GM12865 (cell line): ENCODE measurements at places on chromosomes 3 and 15.
A peak's percentile ranks its signal among the peaks of the same experiment; 100 is the strongest.

- peak; percentile 32 for DNase-seq
These were observed 181.6 kb downstream of the CFAP20DC start for GRCh38 chr3:58868097-58868779.

DNA sequence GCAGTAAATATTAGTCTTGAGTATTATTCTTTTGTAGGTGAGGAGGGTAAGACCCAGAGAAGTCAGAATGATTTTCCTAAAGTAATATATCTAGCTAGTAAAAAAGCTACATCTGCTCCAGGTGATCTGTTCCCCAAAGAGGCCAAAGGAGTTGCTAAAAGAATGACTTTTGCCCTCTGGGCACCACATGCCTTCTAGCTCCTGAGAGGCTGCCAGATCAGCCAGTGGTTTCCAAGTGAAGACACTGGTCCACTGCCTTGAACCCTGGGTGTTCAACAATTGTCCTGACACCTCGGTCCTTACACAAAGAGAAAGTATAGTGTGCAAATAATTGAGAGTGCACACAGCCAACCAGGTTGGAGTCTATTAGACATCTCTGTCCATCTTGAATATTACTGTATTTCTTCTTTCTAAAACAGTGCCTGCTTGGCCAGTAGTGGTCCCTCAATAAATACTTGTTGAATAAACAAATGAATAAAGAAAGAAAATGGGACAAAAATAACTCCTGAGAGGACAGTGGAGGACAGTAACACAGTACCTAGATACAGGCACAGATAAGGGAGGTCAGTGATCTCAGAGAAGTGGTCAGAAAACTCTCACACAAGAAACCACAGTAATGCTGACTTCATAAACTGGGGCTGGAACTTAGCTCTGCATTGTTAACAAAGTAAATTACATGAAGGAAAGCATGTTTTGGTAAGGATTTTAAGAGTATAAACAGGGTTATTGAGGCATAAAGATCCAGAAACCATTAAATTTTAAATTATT is 56.6 kb upstream of the CSTA start:
- DNase-seq: peak; percentile 74

DNA sequence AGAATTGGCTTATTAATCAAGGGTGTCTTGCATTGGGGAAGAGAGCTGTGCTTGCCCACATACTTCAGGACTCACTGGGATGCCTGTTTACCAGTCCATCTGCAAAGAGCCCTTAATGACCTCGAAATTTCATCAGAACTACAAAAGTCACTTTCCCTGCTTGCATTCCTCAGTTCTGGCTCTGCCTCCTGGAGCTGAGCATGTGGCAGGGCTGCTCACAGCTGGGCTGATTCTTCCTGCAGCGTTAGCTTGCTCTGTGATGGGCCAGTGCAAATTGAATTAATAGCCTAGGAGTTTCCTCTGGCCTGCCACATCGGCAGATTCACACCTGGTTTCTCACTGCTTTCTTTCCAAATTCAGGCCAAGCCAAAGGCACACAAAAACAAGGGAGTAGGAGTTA is 108.9 kb downstream of the DUT start:
- DNase-seq: no peak

GRCh38 chr15:70262591-70263274 is 165.0 kb upstream of the TLE3 start:
- no peak for DNase-seq

DNA sequence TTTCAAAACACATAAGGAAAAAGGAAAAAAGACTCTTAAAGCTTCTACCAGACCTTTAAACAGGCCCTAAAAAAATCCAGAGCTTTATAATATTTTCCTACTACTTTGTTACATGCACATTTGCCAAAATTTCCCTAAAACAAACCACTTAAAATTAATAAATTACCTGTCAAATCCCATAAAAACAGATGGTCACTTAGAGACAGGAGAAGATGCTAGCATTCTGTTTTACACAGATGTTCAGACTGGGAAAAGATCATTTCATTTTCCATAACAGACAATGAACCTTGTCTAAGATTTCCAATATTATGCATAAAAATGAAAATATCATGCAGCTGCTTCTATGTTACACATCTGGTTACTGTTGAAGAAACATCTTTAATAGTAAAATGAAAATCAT is 66.6 kb downstream of the SUCLG2 start:
- no peak for DNase-seq

DNA sequence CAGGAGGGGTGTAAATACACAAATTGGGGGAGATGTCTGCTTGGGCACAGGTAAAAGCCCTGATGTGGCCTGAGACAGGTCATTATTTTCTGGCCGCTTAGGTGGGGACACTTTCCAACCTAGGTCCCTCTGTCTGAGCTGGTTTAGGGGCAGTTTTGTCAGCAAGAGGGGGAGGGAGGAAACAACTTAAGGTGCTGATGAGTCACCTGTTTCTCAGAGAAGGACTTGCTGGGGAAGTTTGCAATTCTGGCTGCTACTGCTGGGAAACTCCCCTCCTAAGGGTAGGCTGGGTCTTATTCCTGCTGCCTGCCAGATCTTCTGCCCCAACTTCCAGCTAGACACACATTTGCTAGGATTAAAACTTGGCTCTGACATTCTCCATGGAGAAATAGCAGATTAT is 4.8 kb upstream of the RHOV start:
- DNase-seq: peak; percentile 80

- DNase-seq: no peak
These were observed 86.1 kb upstream of the NTRK3 start for GRCh38 chr15:88342666-88343065.

DNA sequence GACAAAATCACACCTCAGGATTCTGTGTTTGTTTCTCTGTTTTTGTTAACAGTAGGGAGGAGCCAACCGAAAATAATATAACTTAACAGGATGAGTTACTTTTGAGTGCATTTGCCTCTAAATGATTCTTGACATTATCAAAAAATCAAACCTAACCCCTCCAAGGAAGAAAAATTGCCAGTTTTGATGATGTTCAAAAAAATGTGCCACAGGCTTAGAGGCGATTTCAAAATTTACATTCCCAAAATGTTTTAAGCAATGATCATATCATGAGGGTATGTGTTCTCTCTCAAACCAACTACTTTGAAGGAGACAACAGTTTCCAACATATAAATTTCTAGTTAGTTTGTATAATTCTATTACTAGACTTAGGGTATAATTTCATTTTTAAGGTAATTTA is 6.7 kb downstream of the VGLL3 start:
- DNase-seq: no peak

- peak; percentile 98 for DNase-seq
These were observed 29.8 kb downstream of the SLC6A6 start for GRCh38 chr3:14431917-14432834.

- no peak for DNase-seq
These were observed 78.0 kb upstream of the SLC6A6 start for GRCh38 chr3:14324224-14324944.

GRCh38 chr3:16426665-16427064 is 86.8 kb downstream of the RFTN1 start:
- DNase-seq: no peak

- DNase-seq: no peak
These were observed 15.7 kb downstream of the CCDC12 start for GRCh38 chr3:46960835-46961234.

DNA sequence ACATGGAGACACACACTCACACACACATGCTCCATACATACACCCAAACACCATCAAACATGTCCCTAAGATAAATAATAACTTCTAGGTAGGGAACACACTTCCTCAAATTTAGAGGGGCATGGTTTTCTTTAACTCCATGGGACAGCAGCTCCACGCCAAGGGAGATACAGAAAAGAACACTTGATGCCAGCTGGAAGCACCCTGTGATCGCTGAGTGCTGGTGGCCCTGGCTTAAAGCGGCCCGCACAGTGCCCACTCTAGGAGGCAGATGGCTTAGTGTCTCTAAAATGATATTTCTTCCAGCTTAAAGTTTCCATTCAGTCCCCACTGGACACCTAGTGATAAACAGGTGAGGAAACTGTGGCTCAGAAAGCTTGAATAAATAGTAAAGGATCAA is 232.9 kb downstream of the UACA start:
- DNase-seq: no peak

DNA sequence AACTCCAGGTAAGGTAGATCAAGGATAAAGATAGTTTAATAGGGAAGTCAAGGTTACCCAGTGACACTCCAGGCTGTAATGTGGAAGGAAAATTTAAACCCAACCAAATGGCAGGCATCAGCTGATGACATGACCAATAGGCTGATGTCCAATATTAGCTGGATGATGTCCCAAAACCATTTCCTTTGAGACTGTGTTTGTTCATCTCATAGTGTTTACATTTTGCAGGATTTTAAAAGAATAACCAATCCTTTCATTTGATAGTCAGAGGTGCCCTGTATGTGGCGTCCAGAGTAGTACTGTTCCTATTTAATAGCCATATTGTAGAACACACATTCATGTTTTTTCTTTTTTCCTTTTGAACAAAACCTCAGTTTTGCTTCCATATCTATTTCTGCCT is 23.3 kb upstream of the TMEM158 start:
- no peak for DNase-seq

GRCh38 chr15:34987609-34988026 is 469 bp downstream of the ZNF770 start:
- no peak for DNase-seq

GRCh38 chr3:45437383-45437782 is 49.0 kb downstream of the LARS2 start:
- no peak for DNase-seq

DNA sequence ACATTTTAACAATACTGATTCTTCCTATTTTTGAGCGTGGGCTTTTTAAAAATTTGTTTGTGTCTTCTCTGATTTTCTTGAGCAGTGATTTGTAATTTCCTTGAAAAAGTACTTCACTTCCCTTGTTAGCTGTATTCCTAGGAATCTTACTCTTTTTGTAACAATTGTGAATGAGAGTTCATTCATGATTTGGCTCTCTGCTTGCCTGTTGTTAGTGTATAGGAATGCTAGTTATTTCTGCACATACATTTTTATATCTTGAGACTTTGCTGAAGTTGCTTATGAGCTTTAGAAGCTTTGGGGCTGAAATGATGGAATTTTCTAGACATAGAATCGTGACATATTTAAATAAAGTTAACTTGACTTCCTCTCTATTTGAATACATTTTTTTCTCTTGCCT is 582.8 kb upstream of the BCHE start:
- no peak for DNase-seq

- DNase-seq: no peak
These were observed 283.5 kb upstream of the ROPN1 start for GRCh38 chr3:124275412-124275811.

DNA sequence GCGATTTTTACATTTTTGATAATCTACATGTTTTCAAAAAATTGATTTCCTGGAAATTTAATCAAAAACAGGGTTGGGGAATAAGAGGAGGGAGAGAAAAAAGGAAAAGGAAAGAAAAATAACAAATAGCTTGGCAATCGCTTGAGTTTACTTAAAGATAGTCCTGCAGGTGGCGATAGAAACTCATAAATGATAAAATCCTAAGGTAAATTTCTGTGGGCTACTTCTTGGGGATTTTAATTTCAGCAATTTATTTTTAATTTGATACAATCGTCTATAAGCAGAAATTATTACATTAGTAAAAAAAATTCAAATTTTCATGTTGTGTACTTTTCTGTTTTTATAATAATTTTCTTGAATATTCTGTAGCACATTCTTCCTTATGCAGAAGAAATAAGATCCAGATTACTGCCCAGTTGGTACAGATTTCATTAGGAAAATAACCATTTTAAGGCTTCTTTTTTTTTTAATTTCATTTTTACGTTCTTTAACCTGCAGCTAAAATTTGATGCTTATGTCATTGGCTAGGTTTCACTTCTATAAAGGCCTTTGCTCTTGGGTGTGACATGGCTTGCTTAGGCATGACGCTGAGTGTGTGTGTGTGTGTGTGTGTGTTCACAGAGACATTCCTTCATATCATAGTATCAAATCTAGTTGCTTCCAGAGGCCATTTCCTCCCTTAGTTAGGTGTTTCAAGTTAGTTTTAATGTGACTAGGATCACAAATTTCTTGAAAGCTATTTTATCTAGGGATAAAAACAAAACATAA is 181.8 kb downstream of the MCTP2 start:
- peak; percentile 3 for DNase-seq

DNA sequence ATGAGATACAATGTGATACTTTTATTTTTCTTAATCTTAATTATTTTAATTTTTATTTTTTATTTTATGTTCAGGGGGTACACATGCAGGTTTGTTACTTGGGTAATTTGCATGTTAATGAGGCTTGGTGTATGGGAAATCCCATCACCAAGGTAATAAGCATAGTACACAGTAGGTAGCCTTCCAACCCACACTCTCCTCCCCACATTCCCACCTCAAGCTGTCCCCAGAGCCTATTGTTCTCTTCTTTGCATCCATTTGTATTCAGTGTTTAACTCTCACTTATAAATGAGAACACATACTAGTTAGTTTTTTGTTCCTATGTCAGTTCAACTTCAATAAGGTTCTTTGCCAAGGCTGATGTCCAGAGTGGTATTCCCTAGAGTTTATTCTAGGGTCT is 1375.4 kb downstream of the NSUN3 start:
- no peak for DNase-seq

GRCh38 chr3:15787941-15788340 is 9.8 kb downstream of the ANKRD28 start:
- DNase-seq: no peak

GRCh38 chr3:186152889-186153292 is 44.0 kb upstream of the ETV5 start:
- peak; percentile 85 for DNase-seq

GRCh38 chr3:138812806-138813205 is 21.9 kb downstream of the PIK3CB start:
- DNase-seq: no peak
